SIG-M5 (cell line): ENCODE measurements at places on chromosomes 12 and 14.

DNA sequence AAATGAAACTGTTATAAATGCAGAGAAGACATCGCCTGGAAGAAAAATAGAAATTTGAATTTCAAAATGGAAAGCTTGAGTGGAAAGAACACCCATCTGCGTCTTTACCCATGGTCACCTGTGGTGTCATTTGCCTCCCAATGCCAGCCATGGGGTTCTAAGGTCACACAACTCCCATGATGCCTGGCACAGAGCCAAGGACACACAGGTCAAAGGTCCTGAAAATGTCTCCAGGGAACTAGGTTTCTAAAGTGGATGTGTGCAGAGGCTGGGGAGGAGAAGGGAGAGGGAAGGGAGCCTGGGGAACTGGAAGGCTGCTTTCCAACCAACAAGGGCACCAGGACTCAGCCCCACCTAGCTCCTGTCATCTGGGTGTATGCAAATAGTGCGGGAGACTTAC lies 724.0 kb upstream of the TMEM132C start:
- no peak for DNase-seq

DNA sequence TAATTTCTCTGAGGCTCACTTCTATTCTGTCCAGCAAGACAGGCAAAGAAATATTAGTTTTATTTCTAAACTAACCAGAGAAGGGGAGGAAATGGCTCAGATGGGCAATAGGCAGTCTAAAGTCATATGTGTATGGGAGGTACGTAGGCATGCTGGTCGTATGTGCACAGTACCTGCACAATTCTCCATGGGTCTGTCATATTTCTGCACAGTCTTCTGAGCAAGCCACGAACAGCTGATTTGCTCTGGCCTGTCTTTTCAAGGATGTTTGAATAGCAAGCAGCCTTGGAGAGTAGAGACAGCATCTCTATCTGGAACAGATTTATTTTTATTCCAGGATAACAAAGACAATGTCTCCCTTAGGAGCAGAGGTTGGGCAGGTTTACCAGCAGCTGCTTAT lies 92.1 kb downstream of the SLC25A47 start:
- DNase-seq: no peak

GRCh38 chr12:100199347-100200149 lies 1.1 kb upstream of the ACTR6 start:
- DNase-seq: no peak

DNA sequence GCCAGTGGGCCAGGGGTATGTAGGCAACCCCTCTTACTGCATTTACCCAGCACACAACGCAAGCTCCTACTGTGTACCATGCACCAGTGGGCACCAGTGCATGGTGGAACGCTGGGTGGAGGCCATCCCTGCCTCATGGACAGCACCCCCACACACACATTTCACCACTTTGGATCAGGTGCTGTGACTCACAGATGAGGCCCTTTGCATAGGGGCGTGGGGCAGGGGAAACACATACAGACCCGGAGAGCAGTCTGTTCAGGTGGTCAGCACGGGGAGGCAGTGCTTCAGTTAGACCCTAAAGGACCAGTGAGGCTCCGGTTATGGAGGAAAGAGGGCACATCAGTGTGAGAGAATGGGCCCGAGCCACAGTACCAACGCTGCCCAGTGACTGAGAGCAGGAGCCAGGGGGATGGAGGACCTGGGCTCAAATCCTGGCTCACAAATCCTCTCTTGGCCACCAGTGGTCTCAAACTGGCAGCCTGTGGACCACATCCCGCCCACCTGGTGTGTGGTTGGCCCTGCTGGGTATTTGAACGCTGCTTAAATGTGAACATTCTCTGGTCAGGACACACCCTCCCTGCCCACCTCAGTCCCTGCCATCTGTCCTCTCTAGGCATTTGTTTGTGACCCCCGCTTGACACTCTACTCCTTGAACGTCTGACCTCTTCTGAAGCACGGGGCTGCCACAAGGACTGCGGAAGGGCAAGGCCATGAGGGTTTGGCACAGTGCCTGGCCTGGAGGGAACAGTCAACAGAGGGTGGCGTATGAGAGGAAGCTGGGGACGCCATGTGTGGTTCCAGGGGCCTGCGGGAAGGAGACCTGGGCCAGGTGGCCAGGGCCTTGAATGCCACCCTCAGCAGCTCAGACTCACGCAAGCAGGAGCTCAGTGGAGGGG lies 46.7 kb downstream of the FAM222A start:
- no peak for DNase-seq

GRCh38 chr14:61253064-61253738 lies 27.9 kb downstream of the TMEM30B start:
- no peak for DNase-seq

GRCh38 chr14:35687335-35687939 lies 121.7 kb downstream of the RALGAPA1 start:
- DNase-seq: no peak

DNA sequence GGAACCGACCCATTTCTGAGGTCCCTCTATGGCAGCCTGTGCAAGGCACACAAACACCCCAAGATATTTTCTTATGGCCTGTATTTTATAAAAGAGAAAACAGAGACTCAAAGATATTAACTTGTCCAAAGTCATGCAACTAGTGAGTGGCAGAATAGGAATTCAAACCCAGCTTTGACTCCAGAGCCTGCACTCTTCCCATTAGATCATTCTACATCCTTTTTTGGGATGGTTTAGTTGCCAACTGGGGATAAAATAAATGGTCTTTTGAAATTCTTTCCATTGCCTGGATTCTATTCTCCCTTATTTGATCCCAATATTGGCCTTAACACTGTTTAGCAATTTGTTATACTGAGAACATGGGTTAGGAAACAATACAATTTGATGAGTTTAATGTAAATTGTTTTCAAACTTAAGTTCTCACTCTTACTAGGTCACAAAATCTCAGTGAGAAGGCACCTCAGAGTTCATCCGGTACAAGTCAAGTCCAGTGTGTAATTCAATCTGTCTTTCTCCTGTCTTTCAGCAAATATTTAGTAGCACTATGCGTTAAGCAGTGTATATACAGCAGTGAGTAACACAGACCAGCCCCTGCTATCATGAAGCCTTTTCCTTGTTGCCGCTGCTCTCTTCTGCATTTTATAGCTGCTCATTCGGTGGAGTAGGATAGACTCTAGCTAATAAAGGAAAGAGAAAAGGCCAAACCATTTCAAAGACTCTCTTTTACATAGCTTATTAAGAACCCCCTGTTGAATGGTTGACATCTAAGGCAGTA lies 162.1 kb upstream of the IFNG-AS1 start:
- DNase-seq: no peak

GRCh38 chr12:129208566-129208965 lies 355.3 kb downstream of the GLT1D1 start:
- DNase-seq: no peak

GRCh38 chr12:39830852-39831520 lies 211.4 kb upstream of the ABCD2 start:
- no peak for DNase-seq

DNA sequence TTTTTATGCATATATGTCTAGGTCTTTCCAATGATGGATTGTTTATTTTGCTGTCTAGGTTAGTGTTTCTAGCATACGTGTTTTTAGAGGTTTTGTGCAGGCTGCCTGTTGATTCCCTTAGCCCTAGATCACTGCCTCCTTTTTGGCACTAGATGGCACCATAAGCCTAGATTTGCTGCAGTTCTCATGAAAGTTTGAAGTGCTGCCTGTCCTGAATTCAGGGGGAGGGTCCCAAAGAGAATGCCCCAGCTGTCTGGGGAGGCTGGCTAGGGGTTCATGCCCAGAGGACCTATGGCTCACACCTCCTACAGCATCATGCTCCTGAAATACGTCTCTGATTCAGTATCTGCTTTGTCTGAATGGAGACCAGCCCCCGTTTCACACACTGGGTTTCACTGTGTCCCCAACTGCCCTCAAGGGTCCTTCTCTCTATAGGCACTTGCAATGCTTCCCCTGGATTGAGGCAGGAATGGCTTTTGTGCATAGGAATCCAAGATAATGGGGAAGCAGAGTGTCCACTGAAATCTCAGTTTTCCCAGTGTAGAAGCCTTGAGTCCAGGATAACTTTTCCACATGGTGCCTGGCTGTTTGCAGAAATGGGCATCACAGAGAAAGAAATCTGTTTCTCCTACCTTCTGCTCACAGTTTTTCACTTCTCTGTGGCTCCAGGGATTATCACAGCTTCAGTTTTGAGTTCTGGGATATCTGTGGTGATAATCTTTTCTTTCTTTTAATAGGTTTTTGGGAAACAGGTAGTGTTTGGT lies 14.2 kb upstream of the TXNRD1 start:
- DNase-seq: no peak

DNA sequence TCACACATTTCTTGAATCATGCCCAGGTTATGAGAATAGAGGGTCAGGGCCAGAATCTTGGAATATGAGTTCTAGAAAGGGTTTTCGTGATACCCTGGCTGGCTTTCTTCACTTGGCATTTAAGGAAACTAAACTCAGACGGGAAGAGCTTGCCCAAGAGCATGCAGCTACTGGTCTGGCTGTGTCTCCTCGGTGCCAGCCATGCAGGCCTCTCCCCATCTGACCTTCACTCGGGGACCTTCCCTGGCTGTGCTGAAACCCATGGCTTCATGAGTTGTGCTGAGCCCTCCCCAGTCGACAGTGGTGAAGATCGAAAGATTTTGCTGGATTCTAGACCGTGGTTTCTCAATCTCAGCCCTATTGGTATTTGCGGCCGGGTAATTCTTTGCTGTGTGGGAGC lies 38.0 kb downstream of the FOXN3 start:
- no peak for DNase-seq

- DNase-seq: no peak
These were observed 33.0 kb downstream of the METAP2 start for GRCh38 chr12:95506707-95507523.

DNA sequence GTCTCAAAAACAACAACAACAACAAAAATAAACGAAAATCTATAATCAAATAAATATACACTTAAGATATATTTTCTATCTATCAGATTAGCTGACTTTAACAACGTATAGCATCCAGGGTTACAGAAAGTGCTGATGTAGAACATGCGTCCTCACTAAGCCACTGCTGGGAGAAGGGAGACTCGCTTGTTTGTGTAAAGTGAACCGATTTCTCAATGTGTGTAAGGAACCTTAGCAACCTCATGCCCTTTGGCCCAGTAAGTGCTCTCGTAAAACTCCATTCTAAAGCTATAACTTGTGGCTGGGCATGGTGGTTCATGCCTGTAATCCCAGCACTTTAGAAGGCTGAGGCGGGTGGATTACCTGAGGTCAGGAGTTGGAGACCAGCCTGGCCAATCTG lies 23.8 kb downstream of the NFKBIA start:
- DNase-seq: no peak

- no peak for DNase-seq
These were observed 15.6 kb upstream of the RNU6-7 start for GRCh38 chr14:32186248-32186647.

GRCh38 chr12:62839869-62840660 lies 94.9 kb downstream of the PPM1H start:
- no peak for DNase-seq

- DNase-seq: no peak
These were observed 130.1 kb downstream of the SAMD4A start for GRCh38 chr14:54697001-54697400.

DNA sequence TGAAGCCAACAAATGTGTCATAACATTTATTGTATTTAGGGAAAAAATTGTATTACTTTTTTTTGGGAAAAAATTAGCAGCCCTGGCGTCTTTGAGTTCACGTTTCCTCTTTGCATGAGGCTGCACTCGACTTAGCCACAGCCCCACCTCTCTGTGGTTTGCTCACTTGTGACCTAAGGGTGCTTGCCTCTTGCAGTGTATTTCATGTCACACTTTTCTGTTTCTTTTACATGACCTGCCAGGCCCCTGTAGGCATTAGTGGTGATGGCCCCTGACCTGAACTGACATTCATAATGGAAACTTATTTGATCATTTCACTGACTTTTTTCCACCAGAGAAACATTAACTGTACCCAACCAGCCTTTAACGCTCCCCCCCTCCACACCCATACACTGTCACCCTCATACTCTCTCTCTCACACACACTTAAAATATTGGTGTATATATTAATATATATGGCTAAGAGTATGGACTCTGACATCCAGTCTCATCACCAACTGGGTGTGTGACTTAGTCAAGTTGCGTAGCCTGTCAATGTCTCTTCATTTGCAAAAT lies 122.9 kb downstream of the PRKCH start:
- no peak for DNase-seq

GRCh38 chr12:116978791-116979508 lies 68.2 kb downstream of the FBXW8 start:
- DNase-seq: no peak

DNA sequence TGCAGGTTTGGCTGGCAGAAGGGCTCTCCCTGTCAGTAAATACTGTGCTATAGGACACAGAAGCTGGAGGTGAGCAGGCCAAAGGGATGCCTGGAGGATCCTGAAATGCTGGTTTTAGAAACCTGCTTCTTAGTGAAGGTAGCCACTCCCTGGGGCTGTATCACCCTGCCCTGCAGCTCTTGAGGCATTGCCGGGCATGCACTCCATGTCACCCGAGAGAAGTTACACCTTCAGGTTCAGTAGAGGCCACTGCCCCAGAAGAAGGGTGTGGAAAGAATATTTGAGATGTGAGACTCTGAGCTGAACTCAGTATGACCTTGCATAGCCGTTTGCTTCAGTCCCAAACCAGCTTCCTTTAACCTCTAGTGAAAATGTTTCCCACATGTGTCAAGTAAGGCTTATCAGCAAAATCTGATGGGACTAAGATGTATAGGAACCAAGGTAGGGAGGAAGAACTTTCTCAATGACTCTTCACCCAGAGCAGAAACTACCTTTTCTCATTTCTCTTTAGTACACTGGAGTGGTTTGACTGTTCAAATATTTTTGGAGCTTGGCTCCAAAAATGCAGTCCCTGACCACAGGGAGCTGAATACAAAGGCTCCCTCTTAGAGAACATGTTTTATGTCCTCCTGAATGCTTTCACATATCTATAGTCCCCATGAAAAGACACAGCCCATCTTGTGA lies 164.5 kb upstream of the DYRK2 start:
- DNase-seq: no peak
